NCI-H2081 treated with DMSO at 0.1 percent for 48 hours (cell line): ENCODE measurements at places on chromosomes 16 and 17.

DNA sequence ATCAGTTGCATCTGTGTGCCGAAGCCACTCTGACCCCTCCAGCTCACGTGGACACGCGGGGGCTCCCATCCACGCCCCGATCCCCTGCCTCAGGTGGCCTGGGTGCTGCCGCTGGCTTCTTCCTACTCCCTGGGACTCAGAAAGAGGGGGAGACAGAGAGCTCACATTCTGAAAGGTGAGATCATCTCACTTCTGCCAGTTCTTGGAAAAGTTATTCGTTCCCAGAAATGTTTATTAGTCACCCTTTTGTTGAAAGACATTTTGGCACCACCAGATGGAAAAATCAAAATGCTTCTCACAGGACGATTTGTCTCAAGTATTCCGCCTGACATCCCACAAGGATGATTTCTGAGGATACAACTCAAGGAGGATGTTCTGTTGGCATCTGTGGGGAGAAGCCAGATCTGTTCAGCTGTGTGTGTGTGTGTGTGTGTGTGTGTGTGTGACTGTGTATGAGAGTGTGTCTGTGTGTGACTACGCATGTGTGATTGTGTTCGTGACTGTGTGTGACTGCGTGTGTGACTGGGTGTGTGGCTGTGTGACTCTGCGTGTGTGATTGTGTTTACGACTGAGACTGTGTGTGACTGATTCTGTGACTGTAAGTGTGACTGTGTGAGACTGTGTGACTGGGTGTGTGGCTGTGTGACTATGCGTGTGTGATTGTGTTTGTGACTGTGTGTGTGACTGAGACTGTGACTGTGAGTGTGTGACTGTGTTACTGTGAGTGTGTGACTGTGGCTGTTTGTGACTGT, 207.3 kb downstream of the NTN1 start:
- DNase-seq, result no peak

DNA sequence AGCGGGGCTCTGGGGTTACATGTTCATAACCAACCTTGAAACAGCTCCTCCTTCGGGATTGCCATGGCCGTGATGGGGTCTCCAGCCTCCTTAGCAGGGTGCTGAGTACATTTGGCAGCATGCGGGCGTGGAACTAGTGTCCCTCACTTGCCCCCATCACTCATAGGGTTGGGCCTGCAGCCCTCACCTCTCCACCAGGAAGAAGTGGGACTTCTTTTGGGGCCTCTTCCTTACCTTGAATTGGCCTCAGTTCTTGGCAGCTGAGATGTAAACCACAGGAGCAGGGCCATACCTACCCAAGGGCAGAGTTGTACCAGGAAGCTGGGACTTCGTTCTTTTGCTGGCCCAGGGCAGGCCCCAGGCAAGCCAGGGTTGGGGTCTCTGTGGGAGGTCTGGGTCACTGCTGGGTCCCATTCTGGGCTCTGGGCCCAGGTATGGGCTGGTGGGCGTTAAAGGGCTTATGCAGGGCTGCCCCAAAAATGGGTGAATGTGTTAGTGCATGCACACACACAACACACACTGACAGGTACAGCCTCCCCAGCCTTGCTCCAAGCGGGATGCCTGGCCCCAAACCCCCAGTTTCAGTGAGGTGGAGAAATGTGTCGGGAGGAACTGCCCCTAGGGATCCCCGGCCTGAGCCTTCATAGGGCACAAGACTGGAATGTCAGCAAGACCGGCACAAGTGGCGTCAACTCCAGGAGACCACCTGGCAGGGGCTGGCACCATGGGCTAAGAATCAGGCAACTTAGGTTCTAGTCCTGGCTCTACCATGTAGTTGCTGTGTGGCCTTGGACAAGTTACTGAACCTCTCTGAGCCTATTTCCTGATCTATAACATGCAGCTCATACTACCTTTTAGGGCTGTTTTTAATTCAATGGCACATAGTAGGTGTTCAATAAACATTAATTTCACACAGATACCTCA, 3.9 kb upstream of the KRT15 start:
- DNase-seq, result no peak

DNA sequence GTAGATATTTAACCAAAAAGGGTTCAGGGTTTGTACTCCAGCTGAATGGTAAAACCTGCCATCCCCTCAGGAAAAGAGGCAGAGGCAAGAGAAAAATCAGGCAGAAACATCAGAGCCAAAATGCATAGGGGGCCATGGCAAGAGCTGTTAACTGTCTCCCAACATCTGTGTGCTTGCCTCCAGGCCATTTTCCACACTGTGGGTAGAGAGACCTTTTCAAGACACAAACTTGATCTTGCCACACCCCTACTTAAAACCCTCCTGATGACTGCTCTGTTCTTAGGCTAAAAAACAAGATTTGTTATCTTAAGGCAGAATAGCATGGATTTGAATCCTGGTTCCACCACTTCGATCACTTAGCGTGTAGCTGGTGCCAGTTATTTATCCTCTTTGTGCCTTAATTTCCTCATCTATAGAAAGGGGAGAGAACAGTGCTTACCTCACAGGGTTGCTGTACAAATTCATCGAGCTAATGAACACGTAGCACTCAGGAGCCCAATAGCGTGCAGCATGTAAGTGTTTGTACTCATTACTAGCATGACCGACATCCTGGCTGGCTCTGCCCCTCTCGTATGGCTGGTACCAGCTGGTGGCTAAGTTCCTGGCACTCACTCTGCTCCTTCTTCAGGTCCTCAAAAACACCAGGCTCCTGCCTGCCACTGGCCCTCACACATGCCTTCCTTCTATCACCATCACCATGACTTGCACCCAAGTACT, 25.8 kb downstream of the STAT3 start:
- no peak for DNase-seq

DNA sequence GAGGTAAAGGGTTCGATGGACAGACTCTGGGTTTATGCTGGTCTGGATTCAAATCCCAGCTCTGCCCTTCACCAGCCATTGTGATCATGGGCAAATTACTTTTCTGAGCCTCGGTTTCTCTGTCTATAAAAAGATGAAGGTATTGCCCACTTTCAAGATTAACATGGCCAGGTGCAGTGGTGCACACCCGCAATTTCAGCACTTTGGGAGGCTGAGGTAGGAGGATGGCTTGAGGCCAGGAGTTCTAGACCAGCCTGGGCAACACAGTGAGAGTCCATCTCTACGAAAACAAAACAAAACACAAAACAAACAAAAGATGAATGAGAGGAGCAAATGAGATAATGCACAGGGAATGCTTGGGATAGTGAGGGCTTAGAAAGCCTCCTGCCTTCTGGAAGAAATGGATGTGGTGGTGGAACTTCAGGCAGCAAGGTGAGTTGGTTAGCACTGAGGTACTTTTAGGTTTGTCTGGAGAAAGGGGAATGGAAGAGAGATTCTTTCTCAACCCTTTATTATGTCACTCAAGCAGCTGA, 8.5 kb downstream of the ADGRG3 start:
- no peak for DNase-seq

DNA sequence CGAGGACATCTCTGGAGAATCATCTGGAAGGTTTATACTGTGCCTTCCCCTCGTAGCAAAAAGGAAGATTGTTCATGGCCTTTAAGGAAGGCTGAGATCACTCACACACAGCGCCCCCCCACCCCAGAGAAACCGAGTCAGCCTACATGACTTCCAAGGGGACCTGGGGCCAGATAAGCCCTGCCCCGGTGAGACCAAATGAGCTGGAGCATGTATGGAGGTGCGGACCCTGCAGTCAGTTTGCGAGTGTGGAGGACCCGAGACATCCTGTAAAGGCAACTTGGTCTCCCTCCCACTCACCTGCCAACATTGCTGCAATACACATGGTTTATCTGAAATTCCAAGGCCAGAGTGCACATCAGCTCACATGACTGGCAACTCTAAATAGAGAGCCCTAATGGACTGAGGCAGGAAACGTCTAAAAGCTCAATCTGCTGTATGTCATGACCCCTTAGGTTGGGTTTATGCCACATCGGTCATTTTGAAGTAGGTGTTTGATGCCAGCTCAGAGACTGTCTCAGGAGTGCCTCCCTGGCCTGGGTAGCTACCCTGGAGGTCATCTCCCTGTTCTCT, 233.6 kb downstream of the CPPED1 start:
- DNase-seq, result no peak

- no peak for DNase-seq
These were observed 1.2 kb downstream of the G6PC3 start for GRCh38 chr17:44071772-44072171.

DNA sequence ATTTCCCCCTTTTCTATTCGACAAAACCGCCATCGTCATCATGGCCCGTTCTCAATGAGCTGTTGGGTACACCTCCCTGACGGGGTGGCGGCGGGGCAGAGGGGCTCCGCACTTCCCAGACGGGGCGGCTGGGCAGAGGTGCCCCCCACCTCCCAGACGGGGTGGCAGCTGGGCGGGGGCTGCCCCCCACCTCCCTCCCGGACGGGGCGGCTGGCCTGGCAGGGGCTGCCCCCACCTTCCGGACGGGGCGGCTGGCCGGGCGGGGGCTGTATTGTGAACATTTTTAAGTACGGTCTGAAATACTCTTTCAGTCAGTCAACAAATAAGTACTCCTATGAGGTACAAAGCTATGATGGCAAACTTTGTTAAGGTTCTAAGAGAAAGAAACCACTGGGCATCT, 222.8 kb downstream of the CNTNAP4 start:
- DNase-seq, result no peak

GRCh38 chr17:69651921-69652320, 237.4 kb downstream of the MAP2K6 start:
- DNase-seq, result no peak

DNA sequence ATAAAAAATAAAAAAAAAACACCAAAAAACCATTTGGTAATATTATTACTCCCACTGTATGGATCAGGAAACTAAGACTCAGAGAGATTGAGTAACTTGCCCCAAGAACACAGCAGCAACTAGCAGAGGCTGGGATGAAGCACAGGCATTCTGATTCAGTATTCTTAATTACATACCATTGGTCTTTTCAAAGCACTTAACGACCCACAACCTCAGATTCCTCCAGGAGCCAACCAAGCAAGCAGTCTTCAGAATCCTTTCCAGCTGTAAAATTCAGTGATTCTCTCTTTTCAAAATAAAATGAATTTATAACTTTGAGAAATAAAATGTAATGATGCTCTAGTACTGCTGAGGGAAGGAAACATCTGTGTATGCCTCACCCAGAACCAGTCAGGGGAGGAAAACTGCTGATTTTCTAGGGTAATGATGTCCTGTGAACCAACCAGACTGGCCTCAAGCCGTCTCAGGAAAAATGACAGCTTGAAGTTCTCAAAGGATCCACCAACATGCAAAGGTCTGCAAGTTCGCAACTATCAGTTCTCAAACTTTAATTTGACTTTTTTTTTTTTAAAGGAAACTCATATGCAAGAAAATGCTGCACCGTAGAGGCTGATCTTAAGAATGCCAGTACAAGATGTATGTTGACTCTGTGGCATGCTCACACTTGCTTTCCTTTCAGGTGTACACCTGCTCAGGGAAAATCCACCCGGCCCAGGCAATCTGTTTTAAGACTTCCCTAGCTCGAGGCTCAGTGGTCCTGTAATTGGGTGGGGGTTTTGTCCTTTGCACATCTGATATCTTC, 9.0 kb downstream of the CUEDC1 start:
- no peak for DNase-seq

DNA sequence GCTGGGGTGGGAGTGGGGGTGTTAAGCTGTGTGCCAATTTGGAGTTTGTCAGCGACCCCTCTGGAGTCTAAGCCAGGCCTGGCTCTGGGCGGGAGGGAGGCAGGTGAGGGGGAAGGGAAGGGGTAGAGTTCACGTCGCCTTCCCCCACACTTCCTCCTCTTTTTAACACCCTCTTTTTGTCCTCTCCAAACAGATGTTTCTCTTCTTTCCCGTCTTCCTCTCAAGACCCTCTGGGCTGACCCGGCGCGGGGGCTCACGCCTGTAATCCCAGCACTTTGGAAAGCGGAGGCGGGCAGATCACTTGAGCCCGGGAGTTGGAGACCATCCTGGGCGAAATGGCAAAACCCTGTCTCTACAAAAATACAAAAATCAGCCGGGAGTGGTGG, 3.3 kb downstream of the HOXB1 start:
- no peak for DNase-seq
